ENCODE measurements at places on chromosomes 4 and X. TPM values are rescaled to one million over a fixed set of nuclear protein-coding genes. Genes with fewer than 3 reads are reported as not detected.

UGT2A3 gene
- total RNA-seq = 26.4 TPM

CCDC110 gene
- 23.0 TPM for total RNA-seq

MAGEA2B gene
- not detected for total RNA-seq

DDIT4L gene
- 0.16 TPM for total RNA-seq

RAB40A gene
- total RNA-seq = 0.09 TPM

GRCh38 chr4:82481506-82481840, 51.1 kb downstream of the ENOPH1 start:
- no peak for DNase-seq

- DNase-seq = no peak
Observed at GRCh38 chr4:10701702-10702460, 17.3 kb upstream of the CLNK start.

GRCh38 chrX:19760841-19761512, 126.4 kb downstream of the SH3KBP1 start:
- no peak for DNase-seq

GRCh38 chr4:3491681-3492405, 28.7 kb downstream of the DOK7 start:
- peak; percentile 37 for DNase-seq

DNA sequence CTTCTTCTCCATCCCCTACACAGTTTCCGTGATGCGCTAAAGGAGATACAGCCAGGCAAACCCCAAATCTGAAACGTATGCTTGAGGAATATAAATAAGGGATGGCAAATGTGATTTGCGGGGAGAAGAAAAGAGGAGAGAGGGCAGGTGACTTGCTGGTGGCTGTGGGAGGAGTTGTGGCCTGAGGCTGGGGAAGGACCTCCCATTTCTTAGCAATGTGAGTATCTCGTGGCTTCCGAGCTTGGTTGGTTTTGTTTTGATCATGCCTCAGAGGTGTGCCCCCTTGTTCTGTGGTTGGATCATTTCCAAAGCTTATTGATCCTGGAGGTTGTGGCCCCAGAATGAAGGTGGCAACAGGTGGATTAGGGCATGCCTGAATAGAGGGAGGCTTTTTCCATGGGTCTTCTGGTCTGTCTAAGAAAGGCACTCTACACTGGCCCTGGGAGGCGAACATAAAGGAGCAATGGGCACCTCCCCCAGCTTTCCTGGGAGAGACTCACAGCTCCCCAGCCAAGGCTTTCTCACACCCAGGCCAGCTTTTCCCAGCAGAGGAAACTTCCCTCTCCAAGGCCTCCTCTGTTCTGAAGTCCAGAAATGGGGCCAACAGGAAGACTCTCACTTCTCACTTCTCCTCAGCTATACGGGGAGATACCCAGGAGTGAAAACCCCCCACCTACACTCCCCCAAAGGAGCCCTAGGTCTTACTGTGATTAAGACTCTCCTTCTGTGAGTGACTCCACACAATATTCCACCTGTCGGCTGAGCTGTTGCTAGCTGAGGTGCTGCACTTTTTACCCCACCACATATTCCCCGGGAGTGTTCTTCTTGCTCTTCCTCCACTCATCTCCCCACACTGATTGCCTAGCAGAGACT, 40.0 kb downstream of the C4orf51 start:
- DNase-seq = no peak

- no peak for DNase-seq
Observed at GRCh38 chr4:159698336-159698735, 595.5 kb downstream of the RAPGEF2 start.

GRCh38 chr4:118738090-118738489, 52.9 kb downstream of the METTL14 start:
- peak; percentile 24 for DNase-seq

- DNase-seq = no peak
Observed at GRCh38 chr4:54101190-54102041, 1.5 kb downstream of the GSX2 start.

DNA sequence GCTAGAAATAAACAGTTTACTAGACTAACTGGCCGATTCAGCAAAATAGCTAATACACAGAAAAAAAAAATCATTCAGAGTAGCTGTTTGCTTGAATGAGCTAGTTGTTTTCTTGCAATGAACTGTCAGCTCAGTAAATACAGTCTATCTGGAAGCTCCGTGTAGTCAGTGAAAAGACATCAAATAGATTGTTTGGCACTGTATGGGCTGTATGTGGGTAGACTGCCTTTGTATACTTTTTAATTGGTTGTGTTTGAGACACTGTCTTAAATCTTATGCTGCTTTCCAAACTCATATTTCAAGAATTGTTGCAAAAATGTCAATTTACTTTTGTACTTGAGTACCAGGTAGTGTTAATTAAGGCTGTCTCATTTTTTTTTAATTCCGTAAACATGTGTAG, 61.6 kb upstream of the GPR174 start:
- DNase-seq = no peak

GRCh38 chrX:110175146-110175545, 142.7 kb downstream of the AMMECR1 start:
- no peak for DNase-seq

DNA sequence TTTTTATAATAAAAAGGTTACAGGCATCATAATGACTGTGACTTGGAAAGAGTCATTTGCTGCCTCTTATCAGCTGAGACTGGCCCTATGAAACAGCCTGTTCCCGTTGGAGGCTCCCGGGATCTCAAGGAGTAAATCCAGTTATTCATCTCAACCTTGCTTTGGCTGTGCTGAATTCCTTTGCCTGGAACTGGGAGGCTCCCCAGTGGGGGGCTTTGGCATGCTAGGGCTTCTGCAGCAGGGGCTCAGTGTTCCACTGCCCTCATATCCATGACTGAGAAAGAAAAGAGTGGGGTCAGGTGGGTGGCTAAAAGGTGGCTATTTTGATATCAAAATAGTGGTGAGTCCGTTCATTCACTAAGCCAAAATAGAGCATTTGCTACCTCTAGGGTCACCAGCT, 71.2 kb downstream of the TRPC5 start:
- no peak for DNase-seq

DNA sequence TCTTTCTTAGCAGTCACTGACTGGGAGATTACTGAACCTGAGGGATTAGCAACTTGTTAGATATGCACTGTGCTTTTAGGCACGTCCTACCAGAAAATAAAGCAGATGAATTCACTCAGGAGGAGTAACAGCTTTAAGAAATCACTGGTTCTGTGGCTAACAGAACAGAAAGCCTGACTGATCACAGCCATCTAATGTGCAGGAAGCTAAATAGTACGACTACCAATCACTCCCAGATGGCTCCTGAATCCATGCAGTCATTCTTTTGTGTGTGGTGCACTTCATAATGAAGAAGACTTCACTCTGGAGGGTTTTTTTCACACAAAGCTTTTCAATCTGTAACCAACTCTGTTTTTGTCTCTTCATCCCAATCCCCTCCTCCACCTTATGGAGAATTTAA, 305.3 kb upstream of the INTU start:
- no peak for DNase-seq

All from pancreas (tissue), 10 donors.